ENCODE measurements at places on chromosomes 2 and 18.

DNA sequence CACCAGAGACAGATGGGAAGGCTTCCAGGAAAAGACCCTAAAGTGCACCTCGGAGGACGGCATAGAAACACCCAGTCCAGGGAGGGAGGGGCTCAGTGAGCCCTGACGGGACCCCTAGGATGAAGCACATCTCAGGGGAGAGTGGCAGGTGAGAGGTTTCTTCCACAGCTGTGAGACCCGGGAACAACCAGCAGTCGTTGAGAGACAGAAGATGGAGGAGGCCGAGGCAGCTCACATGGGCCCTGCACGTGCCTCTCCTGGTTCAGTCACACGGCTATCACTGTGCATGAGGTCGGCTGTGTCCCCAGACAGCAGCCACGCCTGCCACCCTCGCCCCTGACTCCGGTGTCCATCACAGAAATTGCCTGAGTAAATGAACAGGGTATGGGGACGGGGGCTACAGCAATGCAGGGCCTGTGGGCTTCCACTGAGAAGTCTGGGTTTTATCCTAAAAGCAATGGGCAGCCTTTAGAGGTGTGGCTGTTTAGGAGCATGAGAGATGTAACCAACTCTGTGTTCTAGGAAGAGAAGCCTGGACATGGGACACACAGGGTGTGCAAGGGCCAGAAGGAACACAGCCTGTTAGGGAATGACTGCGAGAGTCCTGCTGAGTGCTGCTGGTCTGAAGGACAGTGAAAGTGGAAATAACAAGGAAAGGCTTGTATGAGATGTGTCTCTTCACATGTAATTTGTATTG lies 102.0 kb downstream of the TMEM18 start:
- no peak for DNase-seq

GRCh38 chr2:144326825-144327224 lies 193.1 kb downstream of the ZEB2 start:
- no peak for DNase-seq

- DNase-seq: no peak
These were observed 462.7 kb upstream of the CDH20 start for GRCh38 chr18:60870261-60871153.

DNA sequence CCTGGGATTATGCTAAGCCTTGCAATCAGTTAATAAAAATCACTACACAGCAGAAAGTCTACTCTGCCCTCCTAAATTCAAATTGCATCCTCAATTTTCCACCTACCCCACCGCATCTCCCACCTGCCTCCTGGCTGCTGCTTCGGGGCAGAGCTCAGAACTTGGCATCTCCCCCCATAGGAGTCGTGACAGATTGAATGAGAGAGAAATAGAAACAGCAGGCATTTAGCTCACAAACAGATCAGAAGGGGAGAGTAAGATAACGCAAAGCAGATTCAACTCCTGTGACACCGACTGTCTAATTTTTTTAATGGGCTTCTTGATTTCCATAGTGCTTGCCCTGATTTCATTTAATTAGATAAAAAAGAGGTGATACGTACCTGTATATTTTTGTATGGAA lies 24.7 kb upstream of the LRRC30 start:
- no peak for DNase-seq

DNA sequence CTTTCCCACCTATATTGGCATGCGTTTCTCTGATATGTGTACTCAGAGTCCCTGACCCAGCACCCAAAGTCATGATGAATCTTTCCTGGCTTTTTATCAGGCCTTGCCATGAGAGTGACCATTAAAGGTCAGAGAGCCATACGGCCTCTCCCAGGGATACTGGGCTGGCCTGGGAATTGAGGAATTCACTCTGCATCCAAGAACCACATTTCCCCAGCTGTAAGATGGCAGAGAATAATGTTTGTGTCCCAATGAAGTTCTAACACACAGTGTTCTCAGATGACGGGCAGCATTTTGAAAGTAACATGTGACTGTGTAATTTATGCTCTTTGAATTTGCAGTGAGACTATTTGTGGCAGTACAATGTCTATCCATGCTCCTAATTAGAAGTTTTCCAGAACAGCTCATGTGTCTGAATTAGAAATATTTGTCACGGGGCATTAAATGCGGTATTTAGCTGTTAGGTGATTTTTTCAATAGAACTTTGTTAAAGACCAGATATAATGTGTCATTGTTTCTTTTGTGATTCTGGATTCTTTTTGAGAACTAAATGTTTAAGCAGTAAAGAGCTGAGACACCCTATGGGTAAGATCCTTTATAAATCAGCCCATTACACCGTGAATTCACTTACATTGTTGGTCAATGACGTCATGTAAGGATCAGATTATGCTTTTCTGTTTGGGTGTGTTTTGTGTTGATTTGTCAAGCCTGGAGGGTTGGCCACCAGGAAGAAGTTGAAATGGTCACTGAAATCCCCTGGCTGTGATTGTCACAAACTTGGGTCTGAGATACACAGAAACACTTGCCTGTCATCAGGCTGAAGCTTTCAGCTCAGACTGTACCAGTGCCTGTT lies 7.3 kb upstream of the SLC3A1 start:
- DNase-seq: no peak

DNA sequence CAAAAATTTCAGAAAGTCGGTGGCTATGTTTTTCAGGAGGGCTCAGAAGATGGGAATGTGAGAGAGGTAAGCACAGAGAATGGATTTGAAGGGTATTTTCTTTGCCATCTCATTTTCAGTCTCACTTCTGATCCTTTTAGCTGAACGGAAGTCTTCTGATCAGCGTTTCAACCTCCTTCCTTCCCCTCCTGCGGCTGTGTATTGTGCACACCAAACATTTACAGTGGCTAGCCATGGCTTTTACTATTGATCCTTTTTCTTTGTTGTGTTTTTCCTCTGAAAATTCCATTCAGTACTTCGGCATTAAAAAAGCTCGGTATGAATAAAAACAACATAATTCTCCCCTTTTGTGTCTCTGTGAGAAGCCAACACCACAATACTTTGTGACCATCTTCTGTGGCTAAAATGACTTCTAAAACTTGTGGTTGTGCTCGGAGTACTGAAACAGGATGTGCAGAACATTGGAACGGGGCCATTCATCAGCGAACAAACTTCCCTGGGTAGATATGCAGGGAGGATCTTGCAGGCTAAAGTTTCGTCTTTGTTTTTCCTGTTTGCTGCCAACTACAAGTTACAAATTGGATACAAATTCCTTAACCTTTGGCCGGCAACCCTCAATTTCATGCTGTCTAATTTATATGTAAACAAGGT lies 260.8 kb upstream of the FAM98A start:
- no peak for DNase-seq

- DNase-seq: no peak
These were observed 848 bp downstream of the TMSB10 start for GRCh38 chr2:84906108-84906899.

- DNase-seq: no peak
These were observed 238.0 kb downstream of the UBE2E3 start for GRCh38 chr2:181218401-181218821.

DNA sequence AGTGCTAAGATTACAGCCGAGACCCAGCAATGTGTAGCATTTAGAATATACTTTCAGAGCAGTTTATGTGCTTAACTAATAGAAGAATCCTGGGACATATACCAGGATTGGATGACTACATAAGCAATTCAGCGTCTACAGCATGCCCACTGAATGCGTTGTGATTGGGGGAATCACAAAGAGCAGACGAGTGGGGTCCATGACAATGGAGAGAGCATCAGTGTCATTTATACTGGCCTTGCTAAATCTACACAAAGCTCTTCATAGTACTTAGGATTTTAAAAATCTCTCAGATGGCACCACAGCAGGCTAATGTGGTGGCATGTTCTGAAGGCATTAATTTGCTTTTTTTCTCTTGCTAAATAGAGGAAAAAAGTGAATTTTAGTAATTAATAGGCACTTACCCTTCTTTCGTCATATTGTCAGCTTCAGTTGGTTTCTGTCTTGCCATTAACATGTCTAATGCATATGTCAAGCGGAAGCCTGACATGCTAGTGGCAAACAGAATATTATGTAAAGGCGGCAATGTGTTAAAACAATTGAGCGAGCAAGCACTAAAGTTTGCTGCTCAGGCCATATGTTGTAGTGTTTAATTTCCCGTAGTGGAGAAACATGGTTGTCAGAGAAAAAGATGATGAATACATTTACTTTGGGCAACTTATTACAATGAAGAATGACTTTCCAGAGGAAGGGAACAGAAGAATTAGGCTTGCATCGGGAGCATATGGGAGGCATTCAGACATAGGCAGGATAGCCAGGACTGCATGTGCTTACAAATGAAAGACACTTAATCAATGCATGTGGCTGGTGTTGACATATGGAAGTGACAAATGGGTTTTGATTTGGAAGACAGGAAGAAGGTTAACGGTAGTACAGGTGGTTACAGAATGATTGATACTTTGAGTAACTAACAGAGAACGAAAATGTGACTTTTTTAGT lies 145.2 kb downstream of the ICOS start:
- no peak for DNase-seq

- DNase-seq: no peak
These were observed 309.0 kb downstream of the RPRM start for GRCh38 chr2:153169609-153170008.

- no peak for DNase-seq
These were observed 234.3 kb downstream of the ALK start for GRCh38 chr2:29687121-29687520.

GRCh38 chr2:7572450-7572849 lies 655.2 kb downstream of the RNF144A start:
- DNase-seq: no peak

Measured in hematopoietic multipotent progenitor cell treated with erythropoietin and hydrocortisone succinate and interleukin-3 and kit ligand, for 8 days (in vitro differentiated cells).